Neural crest cell (in vitro differentiated cells): ENCODE measurements at places on chromosomes 3 and 15.

DNA sequence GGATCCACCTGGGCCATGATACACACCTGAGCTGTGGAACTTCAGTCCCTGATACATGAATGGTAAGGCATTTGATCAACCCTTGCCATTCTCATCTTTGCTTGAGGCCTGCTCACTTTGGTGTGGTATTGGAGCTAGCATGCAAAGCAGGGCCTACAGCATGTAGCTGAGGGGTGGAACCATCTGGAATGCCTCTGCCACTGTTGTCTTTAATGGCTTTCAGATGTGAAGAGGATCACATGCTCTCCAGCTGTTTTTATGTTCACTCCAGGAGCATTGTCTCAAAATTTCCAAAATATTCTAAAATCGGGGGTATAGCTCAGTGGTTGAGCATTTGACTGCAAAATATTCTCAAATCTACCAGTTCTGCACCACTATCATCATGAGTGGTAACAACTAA, 64.4 kb upstream of the PHLDB2 start:
- no peak overlapping the region for H3K27ac ChIP-seq
- no peak overlapping the region for H3K4me3 ChIP-seq
- H3K36me3 ChIP-seq: no peaks in the 10 kb centered on the region
- no peaks in the 10 kb centered on the region for H3K4me1 ChIP-seq
- H3K27me3 ChIP-seq: no peaks in the 10 kb centered on the region
- no peak for DNase-seq

DNA sequence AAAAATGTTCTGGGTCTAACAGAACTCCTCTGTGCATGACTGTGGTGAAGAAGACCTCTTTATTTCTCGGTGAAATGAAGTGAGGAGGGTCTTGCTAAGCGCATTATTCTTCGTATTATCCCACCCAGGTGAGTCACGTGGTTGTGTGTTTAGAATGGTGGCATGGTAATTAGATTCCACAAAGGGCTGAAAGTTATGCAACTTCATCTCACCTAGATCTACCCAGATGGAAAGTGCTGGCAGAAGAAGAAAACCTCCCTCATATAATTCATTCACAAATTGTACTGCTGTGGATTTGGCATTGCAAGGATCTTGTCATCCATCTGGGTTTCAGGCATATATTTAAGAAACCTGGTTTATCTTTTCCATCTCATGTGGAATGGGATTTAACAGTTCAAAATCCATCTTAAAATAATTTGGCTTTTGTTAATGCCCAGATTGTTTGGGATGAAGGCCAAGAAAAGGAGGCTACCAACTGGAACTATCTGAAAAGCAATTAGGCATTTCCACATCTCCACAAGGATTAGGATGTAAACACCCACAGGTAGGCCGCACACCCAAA, 175.3 kb downstream of the PLCL2 start:
- H3K36me3 ChIP-seq: no peaks in the 10 kb centered on the region
- H3K27me3 ChIP-seq: no peaks in the 10 kb centered on the region
- peaks cover 4% of the 10 kb centered on the region for H3K4me1 ChIP-seq
- no peak for DNase-seq
- H3K27ac ChIP-seq: no peak overlapping the region

DNA sequence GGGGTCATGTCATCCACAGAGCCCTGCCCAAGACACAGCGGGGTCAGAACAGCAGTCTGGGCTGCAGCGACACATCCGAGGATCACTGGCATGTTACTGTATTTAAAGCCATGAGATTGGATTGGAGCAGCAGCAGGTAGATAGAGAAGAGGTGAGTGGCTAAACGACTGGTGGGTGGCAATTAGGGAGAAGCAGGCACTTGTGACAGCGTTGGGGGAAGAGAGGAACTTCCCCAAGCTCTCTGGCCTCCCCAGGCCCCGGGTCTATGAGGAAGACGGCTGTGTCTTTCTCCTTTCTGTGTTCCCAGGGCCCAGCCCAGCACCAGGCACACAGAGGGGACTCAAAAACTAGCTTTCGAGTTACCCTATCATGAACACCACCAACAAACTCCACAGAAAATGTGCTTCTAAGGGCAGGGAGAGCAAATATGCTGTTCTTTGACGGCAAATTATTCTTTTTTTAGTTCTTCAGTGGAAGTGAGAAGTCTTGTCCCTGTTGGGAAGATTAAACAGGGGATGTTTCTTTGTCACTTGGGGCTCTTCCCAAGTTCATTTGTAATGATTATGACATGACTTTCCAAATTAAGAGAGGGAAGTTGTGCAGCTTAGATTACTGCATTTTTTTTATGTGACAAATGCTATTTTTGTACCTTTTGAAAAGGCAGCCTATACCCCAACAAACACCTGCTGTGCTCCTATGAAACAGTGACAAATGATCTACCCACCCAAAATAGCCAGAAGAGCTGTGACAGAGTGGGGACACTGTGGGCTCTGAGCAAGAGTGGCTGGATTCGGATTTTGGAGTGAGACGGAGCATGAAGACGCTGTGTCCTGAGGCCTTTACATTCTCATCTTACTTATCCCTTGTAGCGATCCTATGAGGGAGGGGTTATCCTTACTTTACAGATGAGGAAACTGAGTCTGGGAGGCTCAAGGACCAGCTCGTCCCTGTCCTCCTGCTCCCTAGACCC, 7.2 kb upstream of the SYNM start:
- H3K4me1 ChIP-seq: peaks cover 3% of the 10 kb centered on the region
- H3K27me3 ChIP-seq: peaks cover 36% of the 10 kb centered on the region
- DNase-seq: no peak
- H3K4me3 ChIP-seq: no peak overlapping the region
- H3K36me3 ChIP-seq: no peaks in the 10 kb centered on the region

GRCh38 chr3:5098346-5098745, 23.7 kb upstream of the ARL8B start:
- no peak overlapping the region for H3K4me3 ChIP-seq
- H3K27ac ChIP-seq: no peak overlapping the region
- no peaks in the 10 kb centered on the region for H3K36me3 ChIP-seq
- H3K4me1 ChIP-seq: peaks cover 4% of the 10 kb centered on the region
- DNase-seq: no peak

DNA sequence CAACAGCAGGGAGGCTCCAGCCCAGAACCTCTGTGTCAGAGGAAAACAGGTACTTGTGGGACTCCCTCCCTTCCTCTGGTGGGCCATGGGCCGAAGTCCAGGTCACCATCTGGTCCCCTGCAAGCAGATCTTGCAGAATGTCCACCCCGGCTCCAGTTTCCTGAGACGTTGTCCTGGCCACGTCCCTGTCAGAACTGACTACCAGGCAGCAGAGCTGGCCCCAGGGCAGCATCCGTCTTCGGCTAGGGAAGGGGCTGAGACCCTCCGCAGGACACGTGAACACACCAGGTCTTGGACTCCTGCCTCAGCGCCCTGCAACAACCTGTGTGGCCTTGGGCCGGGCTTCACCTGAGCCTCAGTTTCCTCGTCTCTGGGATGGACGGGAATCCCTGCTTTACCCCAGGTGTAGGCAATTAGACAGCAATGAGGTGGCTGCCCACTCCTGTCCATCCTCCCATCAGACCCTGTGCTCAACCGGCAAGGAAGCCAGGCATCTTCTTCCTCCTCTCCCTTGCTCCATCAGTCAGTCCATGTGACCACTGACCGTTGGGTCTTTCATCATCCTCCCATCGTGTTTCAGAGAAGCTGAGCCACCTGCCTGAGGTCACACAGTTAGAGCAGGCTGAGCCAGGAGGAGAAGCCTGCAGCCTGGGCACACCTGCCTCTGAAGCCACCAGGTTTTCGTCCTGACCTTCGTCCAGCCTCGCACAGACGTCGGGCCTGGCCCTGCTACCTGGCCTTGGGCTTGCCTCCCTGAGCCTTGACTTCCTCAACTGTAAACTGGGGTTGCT, 8.9 kb upstream of the PRKCD start:
- no peak for DNase-seq
- no peaks in the 10 kb centered on the region for H3K4me1 ChIP-seq
- no peak overlapping the region for H3K4me3 ChIP-seq
- no peaks in the 10 kb centered on the region for H3K36me3 ChIP-seq

DNA sequence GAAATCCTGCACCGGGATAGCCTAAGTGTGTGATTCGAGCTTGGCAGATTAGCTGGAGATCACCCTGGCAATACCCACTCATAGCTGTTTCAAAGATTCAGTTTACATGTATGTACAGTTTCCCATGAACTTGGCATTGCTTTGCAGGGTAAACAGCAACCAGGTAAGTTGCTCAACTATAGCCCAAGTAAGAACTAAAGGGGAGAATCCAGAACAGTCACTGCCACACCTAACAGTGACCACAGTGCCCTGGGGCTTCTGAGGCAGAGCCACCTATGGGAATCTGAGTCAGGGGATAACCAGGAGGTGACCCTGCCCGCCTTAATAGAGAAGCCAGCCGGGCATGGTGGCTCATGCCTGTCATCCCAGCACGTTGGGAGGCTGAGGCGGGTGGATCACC, 15.9 kb downstream of the CDAN1 start:
- H3K27ac ChIP-seq: no peak overlapping the region
- H3K27me3 ChIP-seq: no peaks in the 10 kb centered on the region
- H3K36me3 ChIP-seq: peaks cover 7% of the 10 kb centered on the region
- no peaks in the 10 kb centered on the region for H3K4me1 ChIP-seq

- no peak overlapping the region for H3K27ac ChIP-seq
- H3K36me3 ChIP-seq: peaks cover 3% of the 10 kb centered on the region
- H3K27me3 ChIP-seq: no peaks in the 10 kb centered on the region
- no peak for DNase-seq
- no peaks in the 10 kb centered on the region for H3K4me1 ChIP-seq
These were observed 10.0 kb downstream of the HEXA start for GRCh38 chr15:72365844-72366243.
